ENCODE measurements at places on chromosomes 3 and 15. TPM values are rescaled to one million over a fixed set of nuclear protein-coding genes. Genes with fewer than 3 reads are reported as not detected.

WNT7A gene
- not detected for total RNA-seq

GRCh38 chr15:85649372-85649771, 145.4 kb downstream of the KLHL25 start:
- peaks cover 22% of the 10 kb centered on the region for H3K4me1 ChIP-seq
- peaks cover 12% of the 10 kb centered on the region for H3K36me3 ChIP-seq
- no peak overlapping the region for H3K4me3 ChIP-seq
- no peaks in the 10 kb centered on the region for H3K27me3 ChIP-seq

GRCh38 chr3:132563420-132564069, 33.5 kb upstream of the ACKR4 start:
- H3K27me3 ChIP-seq: no peaks in the 10 kb centered on the region
- no peak overlapping the region for H3K4me3 ChIP-seq
- peak overlapping the region; percentile 54 for H3K27ac ChIP-seq
- peaks cover 37% of the 10 kb centered on the region for H3K4me1 ChIP-seq
- DNase-seq: no peak
- H3K36me3 ChIP-seq: no peaks in the 10 kb centered on the region

DNA sequence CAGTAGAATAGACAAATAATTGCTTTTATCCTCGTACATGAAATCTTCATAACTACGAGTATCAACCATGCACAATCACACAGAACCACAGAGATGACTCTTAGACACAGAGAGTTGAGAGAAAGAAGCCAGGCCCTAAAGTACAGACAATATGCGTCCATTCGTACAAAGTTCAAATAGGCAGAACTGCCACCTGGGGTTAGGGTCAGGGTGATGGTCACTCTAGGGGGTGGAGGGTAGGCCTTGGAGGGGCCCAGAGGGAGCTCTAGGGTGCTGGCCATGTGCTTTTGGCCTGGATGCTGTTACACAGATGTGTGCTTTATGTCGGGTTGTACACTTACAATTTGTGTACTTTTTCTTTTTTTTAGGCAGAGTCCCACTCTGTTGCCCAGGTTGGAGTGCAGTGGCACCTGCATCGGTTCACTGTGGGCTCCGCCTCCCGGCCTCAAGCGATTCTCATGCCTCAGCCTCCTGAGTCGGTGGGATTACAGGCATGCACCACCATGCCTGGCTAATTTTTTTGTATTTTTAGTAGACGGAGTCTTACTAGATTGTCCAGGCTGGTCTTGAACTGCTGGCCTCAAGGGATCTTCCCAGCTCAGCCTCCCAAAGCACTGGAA, 65.9 kb upstream of the KLF13 start:
- H3K4me3 ChIP-seq: no peak overlapping the region
- H3K4me1 ChIP-seq: peaks cover 7% of the 10 kb centered on the region
- H3K27ac ChIP-seq: no peak overlapping the region
- no peak for DNase-seq
- H3K27me3 ChIP-seq: no peaks in the 10 kb centered on the region

DNA sequence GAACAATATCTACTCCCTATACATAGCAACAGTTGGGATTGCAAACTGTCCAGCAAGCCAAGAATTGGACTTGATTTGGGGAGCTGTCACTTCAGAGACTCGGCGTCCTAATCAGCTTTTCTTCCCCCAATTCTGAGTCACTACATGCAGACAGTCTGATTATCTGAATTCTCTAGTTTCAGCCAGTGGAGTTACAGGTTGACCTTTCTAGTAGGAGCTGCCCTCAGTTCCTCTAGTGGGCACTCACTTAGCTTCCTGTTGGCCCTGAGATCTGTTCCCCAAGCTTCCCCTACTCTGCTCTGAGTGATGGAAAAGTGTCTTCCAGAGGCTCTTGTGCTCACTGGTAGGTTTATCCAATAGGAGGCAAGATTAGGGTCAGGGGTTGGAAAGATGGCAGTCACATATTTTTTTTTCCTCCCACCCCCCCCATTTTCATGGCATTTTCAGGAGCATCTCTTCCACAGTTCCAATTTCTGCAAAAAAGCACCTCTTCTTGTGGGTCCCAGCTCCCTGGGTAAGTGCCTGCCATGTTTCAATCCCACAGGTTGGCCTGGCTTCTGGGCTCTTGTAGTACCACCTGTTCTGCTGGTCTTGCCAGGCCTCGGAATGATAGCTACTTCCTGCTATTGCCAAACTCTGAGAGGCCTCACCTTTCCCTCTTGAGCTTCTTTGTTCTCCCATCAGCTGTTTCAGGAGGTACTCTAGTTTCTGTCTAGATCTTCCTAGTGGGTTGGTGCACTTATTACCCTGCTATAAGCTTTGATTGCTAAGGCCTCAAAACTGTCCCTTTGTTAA, 182.2 kb downstream of the RAP2B start:
- peaks cover under 1% of the 10 kb centered on the region for H3K4me1 ChIP-seq
- no peak overlapping the region for H3K4me3 ChIP-seq
- no peak overlapping the region for H3K27ac ChIP-seq
- no peaks in the 10 kb centered on the region for H3K36me3 ChIP-seq
- no peaks in the 10 kb centered on the region for H3K27me3 ChIP-seq
